Suppressor macrophage (primary cell): ENCODE measurements at places on chromosomes 6 and 20.
A peak's percentile ranks its signal among the peaks of the same experiment; 100 is the strongest.

GRCh38 chr6:11386323-11386722 is 151.2 kb upstream of the TMEM170B start:
- no peak for DNase-seq

DNA sequence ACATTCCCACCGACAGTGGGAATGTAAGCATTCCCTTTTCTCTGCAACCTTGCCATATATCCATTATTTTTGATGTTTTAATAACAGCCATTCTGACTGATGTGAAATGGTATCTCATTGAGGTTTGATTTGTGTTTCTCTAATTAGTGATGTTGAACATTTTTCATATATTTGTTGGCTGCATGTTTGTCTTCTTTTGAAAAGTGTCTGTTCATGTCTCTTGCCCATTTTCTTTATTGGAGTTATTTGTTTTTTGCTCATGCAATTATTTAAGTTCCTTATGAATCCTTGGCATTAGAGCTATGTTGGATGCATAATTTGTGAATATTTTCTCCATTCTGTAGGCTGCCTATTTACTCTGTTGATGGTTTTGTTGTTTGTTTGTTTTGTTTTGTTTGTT is 18.0 kb upstream of the ABT1 start:
- DNase-seq: no peak

GRCh38 chr20:37471741-37472235 is 49.3 kb upstream of the NNAT start:
- no peak for DNase-seq

GRCh38 chr6:37239526-37239925 is 18.0 kb upstream of the TBC1D22B start:
- no peak for DNase-seq

- DNase-seq: no peak
These were observed 28.9 kb upstream of the BHLHE23 start for GRCh38 chr20:63035603-63036185.

- DNase-seq: no peak
These were observed 31.9 kb upstream of the MRPS18A start for GRCh38 chr6:43719511-43719910.

DNA sequence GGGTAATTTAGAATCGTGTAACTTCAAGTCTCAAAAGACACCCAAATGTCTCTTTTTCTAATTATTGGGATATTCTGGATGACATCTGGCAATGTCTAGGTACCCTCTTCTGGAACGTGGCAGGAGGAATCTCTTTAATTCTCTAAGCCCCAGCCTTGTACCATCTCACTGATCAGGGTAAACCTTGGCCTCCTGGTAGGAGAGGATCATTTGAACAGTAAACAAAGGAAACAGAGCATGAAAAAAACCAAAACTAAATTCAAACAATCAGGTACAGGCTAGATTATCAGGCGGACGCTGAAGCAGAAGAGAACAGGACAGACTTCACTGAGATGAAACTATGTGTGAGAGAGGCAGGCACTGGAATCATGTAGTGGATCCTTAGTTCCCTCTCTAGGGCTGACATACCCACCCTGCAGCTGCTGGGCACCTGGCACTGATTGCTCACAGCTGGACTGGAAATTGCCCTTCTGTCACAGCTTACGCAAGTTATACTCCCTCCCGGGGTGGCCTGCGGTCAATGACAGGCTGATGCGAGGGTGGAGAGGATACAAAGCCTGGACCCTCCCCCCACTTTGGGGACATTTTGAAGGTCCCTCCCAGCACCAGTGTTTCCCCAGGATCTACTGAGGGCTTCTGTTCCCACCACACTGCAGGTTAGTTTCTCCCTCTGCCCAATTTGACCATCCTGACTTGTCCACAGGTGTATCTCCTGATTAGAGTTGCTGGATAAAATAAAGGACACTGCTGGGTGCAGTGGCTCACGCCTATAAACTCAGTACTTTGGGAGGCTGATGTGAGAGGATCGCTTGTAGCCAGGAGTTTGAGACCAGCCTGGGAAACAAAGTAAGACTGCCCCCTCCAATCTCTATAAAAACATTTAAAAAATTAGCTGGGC is 20.6 kb upstream of the ZBTB24 start:
- DNase-seq: peak; percentile 37

DNA sequence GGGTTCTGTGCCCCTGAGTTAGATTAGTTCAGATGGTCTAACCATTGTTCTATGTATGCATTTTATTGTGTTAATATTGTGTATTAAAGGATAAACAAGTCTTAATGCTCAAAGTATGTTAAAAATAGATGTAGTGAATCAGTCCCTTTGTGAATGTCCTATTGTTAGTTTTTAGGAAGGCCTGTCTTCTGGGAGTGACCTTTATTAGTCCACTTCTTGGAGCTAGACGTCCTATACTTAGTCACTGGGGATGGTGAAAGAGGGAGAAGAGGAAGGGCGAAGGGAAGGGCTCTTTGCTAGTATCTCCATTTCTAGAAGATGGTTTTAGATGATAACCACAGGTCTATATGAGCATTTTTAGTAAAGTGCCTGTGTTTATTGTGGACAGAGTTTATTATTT is 12.3 kb upstream of the HMGN4 start:
- peak; percentile 62 for DNase-seq

- DNase-seq: no peak
These were observed 281.0 kb downstream of the TFAP2C start for GRCh38 chr20:56909918-56910714.

- no peak for DNase-seq
These were observed 21.6 kb upstream of the TULP4 start for GRCh38 chr6:158290659-158291058.

DNA sequence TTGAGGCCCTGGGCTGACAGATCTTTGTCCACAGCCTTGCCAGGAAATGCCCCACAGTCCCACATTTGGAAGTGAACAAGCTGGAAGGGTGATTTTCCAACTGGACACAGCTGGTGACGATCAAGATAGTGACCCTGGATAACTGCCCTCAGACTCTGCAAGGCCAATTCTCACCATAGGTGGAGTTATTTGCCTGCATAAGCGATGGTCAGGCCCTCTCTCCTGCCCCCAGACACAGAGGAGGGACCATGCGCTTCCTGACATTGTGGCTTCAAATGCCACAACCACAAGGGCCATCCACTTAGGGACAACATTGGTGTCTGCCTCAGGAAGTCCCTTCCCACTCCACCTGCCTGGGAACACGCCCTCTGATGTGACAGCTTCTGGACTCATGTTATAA is 96.0 kb downstream of the JPH2 start:
- no peak for DNase-seq

GRCh38 chr20:38665506-38666285 is 58.6 kb upstream of the SLC32A1 start:
- no peak for DNase-seq

- peak; percentile 94 for DNase-seq
These were observed 21.2 kb downstream of the TGM2 start for GRCh38 chr20:38143646-38144554.

GRCh38 chr20:23533161-23533560 is 35.1 kb downstream of the CST9L start:
- DNase-seq: no peak

DNA sequence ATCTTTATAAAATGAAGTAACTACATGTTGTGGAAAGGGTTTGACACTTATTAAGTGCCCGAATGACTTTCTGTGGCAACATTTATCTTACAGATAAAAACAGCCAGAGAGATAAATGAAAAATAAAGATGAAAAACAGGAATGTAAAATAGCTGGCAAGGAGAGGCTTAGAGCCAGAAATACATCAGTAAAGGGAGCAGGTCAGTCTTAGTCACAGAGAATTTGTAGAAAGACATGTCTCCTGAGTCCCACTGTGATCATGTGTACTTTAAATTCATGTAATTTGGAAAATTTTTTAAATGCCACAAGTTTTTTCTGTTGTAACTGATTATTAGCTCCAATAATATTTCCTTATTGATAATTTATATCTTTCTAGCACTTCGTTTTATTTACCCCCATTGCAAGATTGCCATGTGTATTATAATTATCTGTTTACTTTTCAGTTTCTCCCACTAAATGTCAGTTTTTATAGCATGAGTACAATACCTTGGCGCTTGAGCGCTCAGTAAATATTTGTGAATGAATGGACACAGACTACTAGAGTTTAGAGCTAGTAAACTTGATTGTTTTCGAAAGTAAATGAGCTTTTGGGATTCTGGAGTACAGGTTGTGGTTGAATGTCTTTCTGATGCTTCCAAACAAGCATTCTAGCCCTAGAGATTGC is 15.2 kb downstream of the TAB2 start:
- DNase-seq: no peak

GRCh38 chr6:25511376-25511775 is 140.6 kb upstream of the SCGN start:
- no peak for DNase-seq

- DNase-seq: peak; percentile 51
These were observed 39.2 kb downstream of the PREX1 start for GRCh38 chr20:48788486-48789072.

DNA sequence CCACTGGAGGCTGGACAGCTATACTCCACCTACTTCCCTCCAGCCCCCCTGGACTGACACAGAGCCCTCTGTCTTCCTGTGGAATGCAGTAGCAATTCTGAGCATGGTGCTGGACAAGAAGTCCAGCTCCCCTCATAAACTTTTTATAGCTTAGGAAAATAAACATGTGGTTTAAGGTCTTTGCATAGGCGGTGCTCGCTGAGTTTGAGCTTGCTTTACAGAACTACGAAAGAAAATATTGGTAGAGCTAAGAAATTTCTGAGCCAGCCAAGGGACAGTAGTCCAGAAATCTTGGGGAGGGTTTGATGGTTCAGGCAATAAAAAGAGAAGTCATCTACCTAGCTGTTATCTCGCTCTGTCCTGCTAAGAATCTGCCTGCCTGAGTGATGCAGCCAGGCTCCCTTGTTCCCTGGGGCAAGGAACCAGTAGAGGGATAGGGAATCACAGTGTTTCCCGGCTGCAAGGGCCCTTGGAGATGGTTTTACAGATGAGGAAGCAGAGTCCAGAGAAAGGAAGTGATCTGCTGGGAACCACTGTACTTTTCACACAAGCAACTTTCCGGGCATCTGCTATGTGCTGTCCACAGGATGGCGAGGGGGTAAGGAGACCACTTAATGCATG is 343.4 kb downstream of the CDC5L start:
- no peak for DNase-seq

DNA sequence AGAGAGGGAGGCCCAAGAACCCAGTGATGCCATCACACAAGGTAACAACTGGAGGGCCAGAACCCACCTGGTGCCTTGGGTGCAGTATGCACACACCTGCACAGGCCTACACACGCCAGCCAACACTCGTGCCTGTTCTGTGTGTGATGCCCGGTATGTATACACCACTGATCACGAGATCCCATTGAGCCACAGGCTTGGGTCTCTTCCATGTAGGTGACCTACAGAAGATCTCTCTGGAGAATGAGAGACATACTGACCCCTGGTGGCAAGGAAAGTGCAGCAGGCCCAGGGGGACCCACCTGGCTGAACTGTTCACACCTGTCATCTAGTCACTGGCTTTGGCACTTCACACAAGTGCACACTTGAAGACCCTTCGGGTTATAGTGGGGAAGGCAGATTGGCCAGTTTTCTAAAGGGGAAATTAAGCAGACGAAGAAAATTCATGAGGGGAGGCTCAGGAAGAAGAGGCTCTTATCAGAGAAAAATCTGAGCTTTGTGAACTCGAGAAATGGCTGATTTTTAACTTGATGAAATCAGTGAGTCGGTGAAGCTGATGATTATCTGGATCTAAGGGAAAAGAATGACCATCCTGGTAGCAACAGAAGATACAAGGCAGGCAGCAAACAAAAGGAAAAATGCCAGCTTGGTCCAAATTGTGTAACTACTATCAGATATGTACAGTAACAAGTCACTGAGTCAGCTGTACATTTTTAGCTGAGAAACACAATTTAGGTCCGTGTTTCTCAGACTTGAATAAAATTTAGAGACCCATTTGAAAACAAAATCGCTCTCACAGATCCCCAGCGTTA is 69.1 kb upstream of the PBOV1 start:
- peak; percentile 26 for DNase-seq

DNA sequence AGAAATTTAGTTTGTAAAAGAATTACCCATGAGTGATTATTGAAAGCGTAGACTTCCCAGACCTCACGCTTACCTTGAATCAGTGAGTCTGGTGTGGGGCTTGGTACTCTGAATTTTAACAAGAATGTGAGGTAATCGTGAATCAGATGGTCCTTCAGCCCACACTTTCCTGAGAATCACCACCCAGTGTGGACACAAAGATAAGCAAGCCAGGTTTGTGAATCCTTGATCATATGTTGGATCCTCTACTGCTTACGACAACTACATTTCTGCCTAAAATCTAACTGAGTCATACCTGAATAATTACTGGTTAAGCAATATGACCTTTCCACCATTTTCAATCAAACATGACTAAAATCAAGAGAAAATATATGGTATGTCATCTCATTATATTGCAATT is 589.3 kb downstream of the TFAP2A start:
- DNase-seq: no peak

DNA sequence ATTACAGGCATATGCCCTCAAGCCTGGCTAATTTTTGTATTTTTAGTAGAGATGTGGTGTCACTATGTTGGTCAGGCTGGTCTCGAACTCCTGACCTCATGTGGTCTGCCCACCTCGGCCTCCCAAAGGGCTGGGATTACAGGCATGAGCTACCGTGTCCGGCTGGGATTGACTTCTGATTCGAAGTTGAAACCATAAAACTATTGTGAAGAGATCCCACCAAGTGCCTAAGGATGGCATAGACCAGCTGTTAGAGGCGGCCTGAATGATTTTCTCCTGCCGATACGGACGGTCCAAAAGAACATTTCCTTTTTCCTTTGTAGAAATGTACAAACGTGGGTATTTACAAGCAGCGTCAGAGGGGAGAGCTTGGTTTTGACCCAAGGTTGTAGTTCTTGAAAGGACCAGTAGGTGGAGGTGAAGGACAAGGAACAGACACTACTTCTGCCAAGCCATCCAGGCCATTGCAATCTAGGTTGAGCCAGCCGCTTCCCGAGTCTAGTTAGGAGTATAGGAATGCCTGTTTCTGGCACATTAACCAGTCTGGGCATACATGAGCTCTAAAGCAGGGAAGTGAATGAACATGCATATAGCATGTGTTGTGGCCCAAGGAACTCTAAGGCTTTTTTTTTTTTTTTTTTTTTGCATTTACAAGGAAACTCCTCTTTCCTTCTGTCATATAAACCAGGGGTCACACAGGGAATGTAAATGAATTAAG is 29.0 kb downstream of the MOCS3 start:
- peak; percentile 86 for DNase-seq

GRCh38 chr20:56625837-56626236 is 3.3 kb upstream of the TFAP2C start:
- DNase-seq: no peak

DNA sequence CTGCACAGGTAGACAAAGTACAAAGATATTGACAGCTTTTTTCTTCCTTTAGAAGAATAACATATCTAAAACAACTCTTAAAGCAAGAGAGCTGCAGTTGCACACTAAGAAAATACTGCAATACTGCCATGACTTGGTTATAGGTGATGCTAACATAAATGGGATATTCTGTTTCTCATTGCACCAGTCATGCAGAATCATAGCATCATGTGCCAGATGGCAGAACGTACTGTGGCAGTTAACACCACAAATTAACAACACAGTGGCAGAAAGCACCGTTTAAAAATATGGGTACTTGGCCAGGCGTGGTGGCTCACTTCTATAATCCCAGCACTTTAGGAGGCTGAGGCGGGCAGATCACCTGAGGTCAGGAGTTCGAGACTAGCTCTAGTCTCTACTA is 7.4 kb downstream of the ASXL1 start:
- no peak for DNase-seq

GRCh38 chr6:37643851-37644672 is 53.6 kb downstream of the MDGA1 start:
- DNase-seq: no peak
